NCI-H2107 (cell line): ENCODE measurements at places on chromosomes 5 and 9.

DNA sequence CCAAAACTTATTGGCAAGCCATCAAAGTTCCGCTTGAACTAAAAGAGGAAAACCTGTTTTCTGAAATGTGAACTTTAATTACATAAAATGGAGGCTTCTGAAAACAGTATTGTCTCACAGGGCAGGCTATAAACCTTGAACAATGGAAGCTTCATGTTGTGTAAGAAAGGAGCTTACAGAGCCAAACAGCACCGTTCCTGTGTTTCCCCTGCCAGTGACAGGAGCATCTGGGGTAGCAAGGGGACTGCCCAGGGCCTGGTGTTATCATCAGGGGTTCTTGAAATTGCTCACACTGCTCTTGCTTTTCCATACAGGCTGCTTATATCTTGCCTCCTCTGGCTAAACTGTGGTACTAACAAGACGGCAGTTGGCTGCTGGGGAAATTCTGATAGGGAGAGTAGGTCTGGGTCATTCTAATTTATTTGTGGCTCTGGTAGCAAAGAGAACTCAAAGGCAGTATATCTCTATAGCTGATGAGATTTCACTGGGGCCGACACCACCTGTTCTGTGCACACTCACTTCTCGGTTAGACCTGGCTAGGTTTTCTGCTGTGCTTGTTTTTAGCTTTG, 40.4 kb downstream of the BASP1 start:
- no peak for DNase-seq

DNA sequence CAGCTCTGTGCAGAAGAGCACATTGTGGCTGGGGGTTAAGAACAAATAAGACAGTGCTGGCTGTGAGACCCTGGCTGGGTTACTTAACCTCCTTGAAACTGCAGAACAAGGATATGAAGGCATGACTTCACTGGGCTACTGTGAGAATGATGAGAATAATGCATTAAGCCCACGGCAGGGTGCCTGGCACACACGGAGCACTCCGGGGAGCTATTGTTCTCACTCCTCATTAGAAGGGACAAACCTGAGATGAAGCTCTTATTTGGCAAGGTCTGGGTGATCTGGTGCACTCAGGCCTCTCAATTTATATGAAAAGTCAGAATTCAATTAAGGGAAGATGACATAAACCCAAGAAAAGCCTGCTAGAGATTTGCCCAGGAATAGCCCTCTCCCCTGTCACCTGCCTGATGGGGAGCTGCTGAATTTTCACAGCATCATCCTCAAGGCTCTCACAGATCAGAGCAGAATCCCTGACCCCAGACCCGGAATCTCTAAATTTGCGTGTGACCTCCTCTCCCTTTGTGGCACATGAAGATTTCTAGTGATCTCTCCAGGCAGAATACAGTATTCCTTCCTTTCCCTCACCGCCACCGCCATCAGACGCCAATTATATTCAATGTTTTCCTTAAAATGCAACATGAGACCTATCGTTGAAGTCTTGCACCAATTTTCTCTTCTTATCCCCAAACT, 102.1 kb downstream of the COL23A1 start:
- DNase-seq, result no peak

DNA sequence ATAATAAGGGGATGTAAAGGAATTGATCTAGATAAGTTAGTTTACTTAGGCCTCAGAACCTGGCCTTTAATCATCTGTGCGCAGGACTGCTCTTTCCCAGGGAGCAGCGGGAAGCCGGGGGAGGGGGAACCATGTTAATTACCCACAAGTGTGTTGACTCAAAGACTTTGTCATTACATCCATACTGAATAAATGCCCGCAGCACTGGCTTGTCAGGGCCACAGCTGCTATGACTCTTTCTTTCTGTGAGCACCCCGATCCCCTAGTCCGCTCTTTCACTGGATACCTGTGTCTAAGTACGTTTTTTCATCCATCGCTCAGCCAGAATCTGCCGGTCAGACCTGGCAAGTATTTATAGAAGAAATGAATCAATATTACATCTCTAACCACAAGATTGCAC, 249.3 kb upstream of the DMRT1 start:
- DNase-seq, result no peak

DNA sequence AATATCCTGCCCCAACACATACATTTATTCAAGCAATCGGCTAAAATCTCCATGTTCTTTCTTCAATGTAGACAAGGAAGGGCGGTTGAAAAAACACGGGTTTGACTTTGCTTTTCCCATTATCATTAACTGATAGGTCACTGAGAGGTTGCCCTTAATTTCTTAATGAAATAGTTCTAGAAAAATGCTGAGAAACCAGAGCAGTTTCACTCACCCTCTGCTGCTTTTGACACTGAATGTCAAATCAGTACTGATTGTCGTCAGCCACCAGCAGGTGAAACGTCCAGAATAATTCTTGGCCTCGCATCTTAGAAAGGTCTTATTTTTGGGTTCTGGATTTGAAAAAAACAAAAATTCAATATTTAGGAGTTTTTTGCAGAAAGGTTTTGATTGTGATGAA, 8.1 kb downstream of the IL12B start:
- no peak for DNase-seq

- no peak for DNase-seq
These were observed 52.2 kb upstream of the ISOC1 start for GRCh38 chr5:129042306-129042705.

- no peak for DNase-seq
These were observed 381.8 kb downstream of the MLLT3 start for GRCh38 chr9:20240498-20240897.

- DNase-seq, result no peak
These were observed 443.4 kb downstream of the DTWD2 start for GRCh38 chr5:118544887-118545449.

DNA sequence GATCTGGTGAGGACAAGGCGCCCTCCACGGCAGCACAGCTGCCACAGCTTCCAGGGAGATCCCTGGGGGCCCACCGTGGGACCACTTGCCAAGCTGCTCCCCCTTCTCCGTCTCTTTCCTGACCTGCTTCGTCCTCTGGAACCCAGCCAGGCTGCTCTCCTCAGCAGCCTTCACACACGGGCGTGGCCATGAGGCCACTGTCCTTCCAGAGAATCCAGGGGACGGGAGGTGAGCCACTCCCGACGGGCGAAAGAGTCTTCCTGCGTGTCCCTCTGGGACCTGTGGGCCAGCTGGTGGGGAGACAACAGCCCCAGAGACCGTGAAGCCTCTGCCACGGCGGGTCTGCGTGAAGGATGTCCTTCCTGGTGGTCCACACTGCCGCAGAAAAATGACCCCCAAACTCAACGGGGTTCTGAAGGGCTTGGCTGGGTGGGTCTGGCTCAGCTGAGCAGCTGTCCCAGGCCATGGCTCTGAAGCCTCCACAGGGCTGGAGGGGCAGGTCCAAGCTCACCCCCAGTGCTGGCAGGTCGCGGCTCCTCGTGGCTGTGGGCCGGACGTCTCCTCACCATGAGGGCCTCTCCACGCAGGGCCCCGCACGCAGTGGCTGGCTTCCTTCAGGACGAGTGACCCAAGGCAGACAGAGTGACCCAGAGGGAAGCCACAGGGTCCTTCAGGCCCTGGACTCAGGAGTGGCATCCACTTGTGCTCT, 47.4 kb upstream of the NKD2 start:
- DNase-seq, result no peak

- no peak for DNase-seq
These were observed 17.2 kb upstream of the GCNT1 start for GRCh38 chr9:76441551-76442322.

DNA sequence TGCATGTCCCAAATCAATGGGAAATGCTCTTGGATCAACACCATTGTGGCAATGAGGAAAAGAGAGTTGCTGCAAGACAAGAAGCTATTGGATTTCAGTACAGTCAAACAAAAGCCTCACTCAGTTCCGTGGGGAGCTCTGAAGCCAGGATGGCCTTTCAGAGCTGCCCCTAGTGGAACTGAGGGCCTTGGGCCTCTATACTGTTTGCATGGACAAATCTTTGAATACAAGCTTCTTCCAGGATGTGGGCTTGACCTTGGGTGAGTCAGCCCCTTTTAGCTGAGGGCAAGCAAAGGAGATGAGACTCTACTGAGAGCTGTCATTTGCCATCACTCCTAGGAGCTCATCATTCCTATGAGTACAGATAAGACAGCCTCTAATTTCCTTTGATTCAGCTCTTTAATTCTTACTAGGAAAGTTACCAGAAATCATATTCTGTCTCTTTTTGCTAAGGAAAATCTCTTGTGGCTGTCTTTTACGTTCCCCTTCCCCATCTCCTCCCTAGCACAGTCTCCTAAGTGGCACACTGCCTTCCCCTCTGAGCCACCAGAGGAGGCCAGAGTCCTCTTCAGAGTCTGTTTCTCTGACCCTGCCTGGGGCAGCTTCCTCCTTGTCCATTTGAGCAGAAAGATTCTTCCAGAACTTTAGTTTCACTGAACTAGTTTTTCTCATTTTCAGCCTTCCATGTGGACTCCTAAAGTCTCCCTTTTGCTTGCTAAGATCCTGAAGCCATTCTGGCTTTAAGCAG, 168.8 kb upstream of the POC5 start:
- DNase-seq, result no peak

- no peak for DNase-seq
These were observed 27.8 kb upstream of the GLIS3 start for GRCh38 chr9:4327504-4328191.
